ENCODE measurements at places on chromosomes 5 and 9. TPM values are rescaled to one million over a fixed set of nuclear protein-coding genes. Genes with fewer than 3 reads are reported as not detected.

DNA sequence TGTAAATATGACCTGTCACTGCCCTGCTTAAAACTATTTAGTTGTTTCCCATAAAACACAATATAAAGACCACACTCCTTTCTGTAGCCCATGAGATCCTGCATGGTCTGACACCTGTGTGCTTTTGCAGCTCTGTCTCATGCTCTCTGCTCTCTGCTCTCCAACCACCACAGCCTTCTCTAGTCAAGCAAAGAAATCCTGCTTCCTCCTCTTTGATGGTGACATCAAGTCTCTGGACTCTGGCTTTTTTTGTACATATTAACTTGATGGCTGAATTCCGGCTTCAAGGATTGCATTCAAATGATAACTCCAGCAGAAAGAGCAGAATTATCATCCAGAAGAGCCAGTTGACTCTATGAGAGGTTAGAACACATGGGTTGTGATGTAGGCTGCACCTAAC is 58.2 kb downstream of the CHSY3 start:
- DNase-seq, result no peak

GRCh38 chr9:90909747-90910283 is 108.2 kb downstream of the SYK start:
- DNase-seq, result no peak

- DNase-seq, result no peak
Measured at GRCh38 chr5:40521108-40521785, 158.5 kb upstream of the PTGER4 start.

DNA sequence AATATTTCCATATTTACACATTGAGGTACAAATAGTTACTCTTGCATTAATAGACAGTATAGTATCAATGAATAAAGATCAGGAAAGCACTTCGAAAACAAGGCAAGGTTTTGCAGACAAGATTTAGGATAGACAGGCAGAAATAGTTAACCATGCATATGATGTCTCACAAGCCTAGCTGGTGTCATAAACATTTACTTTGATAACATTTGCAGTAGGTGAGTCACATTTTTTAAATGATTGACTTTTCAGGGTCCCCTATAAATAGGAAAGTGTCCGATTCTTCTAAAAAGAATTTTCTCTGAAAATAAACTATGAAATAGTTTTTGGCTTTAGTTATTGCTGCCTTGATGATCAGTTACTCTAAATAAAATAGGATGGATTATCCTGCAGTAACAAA is 162.1 kb downstream of the SNX18 start:
- no peak for DNase-seq

- DNase-seq, result no peak
Measured at GRCh38 chr9:4101667-4102066, 198.2 kb downstream of the GLIS3 start.

DNA sequence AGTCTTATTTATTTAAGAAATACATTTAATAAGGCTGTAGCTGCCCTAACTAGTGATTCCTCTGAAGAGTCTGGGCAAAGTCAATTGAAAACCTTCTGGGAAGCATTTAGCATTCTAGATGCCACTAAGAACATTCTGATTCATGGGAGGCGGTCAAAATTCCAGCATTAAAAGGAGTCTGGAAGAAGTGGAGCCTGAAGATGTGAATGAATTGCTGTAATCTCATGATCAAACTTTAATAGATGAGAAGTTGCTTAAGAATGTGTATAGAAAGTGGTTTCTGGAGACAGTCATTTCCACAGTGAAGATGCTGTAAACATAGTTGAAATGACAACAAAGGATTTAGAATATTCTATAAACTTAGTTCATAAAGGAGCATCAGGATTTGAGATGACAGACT is 61.4 kb downstream of the WDR41 start:
- no peak for DNase-seq

GRCh38 chr9:124558777-124559470 is 51.7 kb upstream of the NR5A1 start:
- no peak for DNase-seq

GRCh38 chr9:98105006-98105405 is 14.0 kb downstream of the TRIM14 start:
- no peak for DNase-seq

DNA sequence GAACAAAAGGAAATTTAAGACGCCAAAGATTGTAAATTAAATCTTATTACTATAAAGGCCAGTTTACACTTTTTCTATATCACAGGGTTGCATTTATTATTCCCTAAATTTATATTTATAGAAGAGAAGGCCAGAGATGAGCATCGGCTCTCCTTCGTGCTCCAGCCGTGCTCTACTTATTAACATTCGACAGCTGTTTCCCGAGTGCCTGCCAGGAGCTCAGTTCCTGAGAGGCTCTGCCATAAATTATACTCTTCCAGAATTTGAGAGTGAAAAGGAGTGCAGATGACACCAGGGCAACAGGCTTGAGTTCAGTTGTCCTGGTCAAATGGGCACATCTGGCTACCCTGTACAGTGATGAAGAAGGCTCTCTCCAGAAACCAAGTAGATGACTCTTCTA is 70.1 kb downstream of the PCSK5 start:
- no peak for DNase-seq

Gene F2RL2
- 1.4 TPM for total RNA-seq

Gene S100Z
- not detected for total RNA-seq

Gene SIL1
- total RNA-seq, result 39.2 TPM

Gene CYLC2
- not detected for total RNA-seq
